ENCODE measurements at places on chromosomes 2 and 18. TPM values are rescaled to one million over a fixed set of nuclear protein-coding genes. Genes with fewer than 3 reads are reported as not detected.

DNA sequence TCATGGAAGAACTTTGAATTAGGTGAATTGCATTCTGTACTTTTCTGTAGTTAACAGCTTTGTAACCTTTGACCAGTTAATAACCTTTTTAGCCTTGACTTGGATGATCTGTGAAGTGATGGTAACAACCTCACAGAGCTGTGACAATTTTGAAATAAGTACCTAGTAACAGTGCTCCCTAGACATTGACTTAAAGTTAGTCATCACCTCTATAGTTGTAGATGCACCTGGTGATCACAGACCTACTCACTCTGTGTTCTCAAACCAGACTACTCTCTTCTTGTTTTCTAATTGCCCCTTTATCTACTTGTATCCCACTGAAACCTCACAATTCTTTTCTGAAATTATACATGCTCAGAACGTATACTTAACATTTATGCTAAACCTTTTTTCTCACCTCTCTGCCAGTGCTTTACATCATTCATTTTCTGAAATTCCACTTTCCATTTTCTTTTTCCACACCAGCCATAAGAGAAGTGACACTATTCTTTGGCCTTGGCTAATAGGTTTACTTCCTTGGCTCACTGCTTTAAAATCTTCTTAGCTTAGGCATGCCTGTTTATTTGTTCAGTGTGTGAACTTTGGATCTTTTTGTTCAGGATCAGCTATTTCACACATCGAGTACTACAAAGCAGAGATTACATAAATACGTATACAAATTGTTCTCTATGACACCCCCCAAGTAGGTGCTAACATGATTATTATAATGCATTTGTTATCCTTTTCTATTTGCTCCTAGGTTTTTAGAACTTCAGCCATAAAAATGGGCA, 9.3 kb downstream of the YPEL5 start:
- DNase-seq, result no peak

DNA sequence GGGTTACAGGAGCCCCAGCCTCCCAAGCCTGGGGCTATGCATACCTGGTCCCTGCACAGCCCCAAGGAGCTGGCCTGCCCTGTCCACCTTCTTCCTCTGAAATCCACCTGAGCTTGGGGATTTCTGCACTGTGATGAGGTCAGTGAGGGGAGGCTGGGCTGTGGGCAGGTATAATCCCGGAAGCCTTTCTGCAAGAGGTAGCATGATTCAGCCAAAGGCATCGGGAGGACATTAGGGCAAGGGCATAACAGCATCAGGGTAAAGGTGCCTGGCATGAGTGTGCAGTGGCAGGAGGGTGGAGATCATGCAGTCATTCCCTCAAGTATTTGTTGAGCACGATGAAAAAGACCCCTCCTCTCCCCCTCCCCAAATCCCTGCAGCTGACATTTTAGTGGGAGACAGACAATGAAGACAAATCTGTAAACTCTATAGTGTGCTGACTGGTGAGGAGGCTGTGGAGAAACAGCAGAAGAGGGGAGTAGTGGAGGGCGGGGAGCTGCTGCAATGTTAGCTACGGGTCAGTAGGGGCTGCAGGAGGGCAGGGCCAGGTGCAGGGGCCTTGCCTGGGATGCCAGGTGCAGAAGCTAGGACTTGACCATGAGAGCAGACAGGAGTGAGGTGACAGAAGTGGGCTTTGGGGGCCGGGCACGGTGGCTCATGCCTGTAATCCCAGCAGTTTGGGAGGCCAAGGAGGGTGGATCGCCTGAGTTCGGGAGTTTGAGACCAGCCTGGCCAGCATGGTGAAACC, 18.7 kb downstream of the ZFP36L2 start:
- DNase-seq, result no peak

Gene DCDC2C
- not detected for polyA plus RNA-seq

Gene ELAC1
- 5.9 TPM for polyA plus RNA-seq

All from keratinocyte (primary cell).